NCI-H82 (cell line): ENCODE measurements at places on chromosomes 6 and 20.
A peak's percentile ranks its signal among the peaks of the same experiment; 100 is the strongest.

DNA sequence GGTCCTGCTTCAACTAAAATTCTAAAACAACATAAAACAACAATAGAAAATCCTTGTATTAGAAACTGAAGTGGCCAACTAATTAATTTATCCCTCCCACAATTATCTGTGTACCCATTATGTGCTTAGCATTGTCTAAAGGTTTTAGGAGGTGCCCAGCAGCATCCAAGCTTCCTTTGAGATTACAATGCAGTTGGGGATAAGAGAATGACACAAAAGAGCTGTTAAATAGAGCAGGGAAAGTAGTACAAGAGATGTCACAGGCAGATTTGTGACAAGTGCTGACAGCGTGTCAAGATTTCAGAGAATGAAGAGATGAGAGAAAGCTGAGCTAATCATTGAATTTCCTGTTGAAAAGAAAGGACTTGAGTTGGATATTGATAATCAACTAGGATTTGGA lies 204.8 kb downstream of the OTOR start:
- DNase-seq = peak; percentile 12

DNA sequence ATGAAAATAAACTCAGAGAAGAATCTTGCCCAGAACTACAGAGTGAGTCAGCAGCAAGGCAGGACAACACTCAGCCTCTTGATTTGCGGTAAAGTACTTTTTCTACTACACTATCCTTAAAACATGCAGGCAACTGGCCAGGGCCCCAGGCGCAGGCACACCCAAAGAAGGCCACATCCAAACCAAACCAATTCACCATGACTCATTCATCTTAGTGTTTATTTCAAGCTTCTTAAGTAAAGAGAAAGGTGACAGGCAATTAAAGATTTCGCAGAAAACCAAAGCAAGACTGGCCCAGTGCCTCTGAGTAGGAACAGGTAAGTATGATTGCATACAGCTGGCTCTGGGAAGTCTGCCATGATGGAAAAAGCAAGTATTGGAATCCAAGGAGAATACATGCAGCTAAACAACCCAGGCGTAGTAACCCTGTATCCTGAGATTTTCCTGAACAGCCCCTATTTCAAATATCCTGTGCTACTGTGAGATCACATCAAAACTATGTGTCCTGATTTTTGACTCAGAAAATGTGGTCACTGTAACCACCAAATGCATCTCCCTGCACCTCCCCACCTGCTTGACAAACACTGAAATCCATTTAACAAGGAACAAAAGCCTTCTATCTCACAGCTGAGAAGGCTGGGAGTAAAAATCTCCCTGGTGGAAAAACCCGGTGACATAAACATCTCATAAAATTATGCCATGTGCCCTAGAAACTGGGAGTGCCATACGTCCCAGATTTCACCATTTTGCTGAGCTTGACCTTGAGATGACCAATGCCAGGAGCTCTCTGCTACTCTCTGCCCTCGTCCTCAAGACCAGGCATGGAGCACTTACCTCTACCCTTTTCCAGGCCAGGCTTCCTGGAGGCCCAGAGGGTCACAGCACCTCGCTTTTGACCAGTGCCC lies 12.4 kb downstream of the WFDC3 start:
- no peak for DNase-seq

DNA sequence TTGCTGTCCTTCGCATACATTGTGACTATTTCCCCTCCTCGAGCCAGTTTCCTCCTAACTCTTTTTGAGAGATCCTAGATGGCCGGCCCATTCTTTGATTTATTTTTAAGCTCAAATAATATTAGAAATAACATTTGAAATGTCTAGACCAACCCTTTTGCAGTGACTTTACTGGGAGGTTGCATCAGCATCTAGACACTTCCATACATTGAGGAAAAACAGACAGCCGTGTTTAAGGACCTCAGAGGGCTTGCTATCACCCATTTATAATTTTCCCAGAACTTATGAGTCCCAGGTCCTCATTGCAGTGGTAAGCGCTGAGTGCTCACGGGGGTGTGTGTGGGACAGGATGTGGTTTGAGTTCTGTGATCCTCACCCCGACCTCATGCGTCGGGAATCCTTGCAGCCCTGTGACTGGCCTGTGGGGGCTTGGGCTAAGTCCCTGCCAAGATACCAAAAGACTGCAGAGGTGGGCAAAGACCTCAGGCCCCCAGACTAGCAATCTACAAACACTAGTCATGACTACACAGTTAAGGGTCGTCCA lies at the start of gene GPX5:
Gene GPX5, plus strand, starts transcription at position 386 of the 544 bp plus-strand sequence. Its CDS starts 133 bp downstream, at position 519.
- DNase-seq = no peak

GRCh38 chr20:3823881-3824280 lies 3.5 kb downstream of the AP5S1 start:
- no peak for DNase-seq

- peak; percentile 59 for DNase-seq
These were observed at the start of gene SIRPA for GRCh38 chr20:1894951-1895673. Gene SIRPA (plus strand): TSS chr20:1895407. CDS start chr20:1895448, 41 bp downstream.

DNA sequence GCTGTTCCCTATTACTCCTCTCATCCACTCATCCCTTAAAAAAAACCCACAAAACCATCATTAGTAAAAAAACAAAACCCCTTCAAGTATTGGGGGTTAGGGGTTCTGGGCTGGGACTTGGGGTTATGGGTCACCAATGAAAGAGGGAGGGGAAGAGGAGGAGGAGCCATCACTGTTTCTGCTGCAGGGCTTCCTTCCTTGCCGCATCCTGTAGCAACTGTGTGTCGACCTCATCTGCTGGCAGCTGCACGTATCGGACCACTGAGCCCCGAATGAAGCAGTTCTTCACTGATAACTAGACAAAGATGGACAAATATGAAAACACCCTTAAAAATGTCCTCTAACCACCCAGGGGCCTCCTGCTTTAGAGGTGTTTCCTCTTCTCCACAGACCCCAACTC lies 2.0 kb upstream of the VARS1 start:
- DNase-seq = no peak

GRCh38 chr6:53239526-53239925 lies 90.9 kb upstream of the GCM1 start:
- DNase-seq = no peak
